ENCODE measurements at places on chromosomes 6 and 20.

GRCh38 chr6:73341335-73341734, 12.7 kb downstream of the DPPA5 start:
- no peak for DNase-seq

DNA sequence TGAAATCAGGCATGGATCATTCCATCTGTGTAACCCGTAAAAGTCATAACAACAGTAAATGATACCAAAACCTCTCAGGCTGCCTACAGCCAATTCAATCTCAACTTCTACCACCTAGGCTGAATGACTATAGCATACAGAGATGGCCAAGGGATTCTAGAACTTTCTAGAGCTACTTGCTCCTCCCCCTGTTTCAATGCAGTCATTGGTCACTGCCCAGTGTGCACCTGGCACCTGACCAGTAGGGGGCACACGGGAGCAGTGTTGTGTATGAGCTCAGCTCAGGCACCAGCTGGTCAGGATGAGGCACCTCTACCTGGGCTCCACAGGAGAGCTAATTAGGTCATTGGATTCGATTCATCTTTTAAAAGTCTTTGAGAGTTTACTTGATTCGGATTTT, 86.2 kb downstream of the PLEKHG1 start:
- DNase-seq: no peak

- no peak for DNase-seq
Observed at GRCh38 chr20:63095718-63096654, 89.2 kb upstream of the BHLHE23 start.

DNA sequence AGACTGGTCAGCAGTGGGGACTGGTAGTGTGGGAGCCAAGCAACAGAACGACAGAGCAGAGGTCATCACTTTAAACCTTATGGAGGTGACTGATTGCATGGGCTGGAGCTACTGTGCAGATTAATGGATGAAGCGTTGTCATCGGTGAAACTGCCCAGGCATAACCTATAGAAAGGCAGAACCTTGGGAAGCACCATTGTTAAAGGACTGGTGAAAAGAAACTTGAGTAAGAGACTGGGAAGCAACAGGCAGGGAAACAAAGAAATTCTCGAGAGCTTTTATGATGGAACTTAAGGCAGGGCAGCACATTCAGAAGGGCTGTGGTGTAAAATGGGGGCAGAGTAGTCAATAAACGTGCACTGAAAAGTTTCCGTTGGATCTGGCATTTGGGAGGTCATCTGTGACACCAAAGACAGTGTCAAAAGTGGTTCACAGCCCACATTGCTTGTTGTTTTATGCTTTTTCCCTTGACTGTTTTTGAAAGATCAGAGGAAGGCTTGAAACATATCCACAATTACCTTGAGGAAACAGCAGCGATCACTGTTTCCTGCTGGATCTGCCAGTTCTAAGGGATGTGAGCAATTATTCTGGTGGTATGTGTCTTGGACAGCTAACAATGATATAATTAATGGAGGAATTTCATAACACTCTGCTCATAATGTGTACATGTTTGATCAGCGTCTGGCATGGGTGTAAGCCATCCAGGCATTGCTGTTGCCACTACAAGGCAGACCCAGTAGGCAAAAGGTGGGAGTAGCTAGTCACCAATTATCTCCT, 62.7 kb downstream of the LRRC1 start:
- DNase-seq: no peak

DNA sequence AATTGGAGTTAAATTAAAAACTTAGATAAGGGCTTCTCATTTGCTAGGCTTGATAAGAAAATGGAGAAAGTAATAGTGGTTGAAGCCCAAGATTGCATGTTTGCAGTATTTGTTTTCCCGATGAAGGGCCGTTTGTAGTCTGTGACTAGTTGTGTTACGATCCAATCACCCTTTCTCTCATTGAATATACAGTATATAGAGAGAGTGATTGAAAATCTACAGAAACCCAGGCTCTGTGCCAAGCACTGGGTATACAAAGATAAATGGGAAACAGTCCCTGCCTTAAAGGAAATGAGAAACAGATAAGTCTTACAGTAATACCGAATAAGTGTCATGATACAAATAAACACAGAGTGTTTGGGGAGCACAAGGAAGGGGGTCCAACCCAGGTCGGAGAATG, 55.2 kb upstream of the CDKAL1 start:
- no peak for DNase-seq

DNA sequence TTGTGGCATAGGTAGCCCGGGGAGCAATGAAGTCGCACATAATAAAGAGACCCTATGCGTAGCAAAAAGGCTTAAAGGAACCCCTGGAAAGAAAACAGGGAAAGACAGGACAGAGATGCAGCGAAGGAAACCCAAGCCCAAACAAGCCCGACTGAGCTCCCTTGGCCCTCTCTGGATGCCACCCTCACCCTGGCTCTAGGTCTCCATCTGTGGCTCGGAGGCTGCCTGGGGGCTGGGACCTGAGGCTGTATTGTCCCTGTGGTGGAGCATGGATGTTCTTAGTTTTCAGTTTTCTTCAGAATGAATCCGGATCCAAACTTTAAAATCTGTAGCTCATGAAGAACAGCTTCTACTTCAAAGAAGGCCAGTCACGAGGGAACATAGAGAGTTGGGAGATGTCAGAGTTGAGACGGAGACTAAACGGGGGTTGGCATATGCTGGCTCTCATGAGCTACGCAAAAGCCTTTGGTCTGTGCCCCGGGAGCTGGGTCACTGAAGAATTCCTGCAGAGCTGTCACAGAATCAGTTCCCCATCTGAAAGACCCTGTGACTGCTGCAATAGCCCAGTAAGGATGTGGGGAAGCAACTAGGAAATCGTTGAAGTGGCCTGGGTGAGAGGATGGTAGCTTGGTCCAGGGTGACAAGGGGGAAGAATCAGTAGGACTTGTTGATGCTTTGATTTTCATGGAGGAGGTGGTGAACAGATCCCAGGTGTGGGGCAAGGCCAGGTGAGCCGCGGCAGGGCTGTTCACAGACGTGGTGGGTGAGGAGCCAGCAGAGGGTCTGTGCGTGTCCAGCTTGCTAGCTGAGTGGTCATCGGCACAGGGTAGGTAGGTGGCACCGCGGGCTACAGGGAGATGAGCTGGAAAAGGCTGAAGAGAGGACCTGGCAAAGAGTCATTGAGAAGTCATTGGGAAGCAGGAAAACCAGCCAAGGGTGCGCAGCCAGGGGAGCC, 35.2 kb downstream of the SYNDIG1 start:
- no peak for DNase-seq

DNA sequence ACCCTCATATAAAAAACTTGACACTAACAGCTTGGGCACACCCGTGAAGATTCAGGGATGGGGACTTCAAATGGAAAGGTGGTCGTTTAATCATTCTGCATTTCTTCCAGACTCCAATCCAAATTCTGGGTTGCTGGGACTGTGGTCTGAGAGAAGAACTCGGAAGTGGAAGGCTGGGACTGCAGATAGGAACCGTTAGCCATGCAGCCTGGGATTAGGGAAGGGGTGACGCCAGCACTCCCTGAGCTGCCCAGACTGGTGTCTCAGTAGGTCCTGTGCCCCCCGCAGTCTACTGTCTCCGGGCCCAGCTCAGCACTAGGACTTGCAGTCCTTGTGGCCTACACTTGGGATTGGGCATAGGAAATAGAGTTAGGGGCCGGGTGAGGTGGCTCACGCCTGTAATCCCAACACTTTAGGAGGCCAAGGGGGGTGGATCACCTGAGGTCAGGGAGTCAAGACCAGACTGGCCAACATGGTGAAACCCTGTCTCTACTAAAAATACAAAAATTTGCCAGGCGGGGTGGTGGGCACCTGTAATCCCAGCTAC, 511 bp upstream of the CLIC1 start:
- no peak for DNase-seq

DNA sequence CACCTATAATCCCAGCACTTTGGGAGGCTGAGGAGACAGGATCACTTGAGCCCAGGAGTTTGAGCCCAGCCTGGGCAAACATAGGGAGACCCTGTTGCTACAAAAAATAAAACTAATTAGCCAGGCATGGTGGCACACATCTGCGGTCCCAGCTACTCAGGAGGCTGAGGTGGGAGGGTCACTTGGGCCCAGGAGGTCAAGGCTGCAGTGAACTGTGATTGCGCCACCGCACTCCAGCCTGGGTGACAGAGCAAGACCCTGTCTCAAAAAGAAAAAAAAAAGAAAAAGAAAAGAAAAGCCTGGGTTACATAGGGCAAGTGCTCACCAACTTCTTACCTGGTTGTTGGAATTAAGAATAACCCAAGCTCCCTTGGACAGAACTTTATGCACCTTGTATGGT, 14.6 kb upstream of the MYB start:
- no peak for DNase-seq

- no peak for DNase-seq
Observed at GRCh38 chr6:16694781-16695578, 66.3 kb downstream of the ATXN1 start.

DNA sequence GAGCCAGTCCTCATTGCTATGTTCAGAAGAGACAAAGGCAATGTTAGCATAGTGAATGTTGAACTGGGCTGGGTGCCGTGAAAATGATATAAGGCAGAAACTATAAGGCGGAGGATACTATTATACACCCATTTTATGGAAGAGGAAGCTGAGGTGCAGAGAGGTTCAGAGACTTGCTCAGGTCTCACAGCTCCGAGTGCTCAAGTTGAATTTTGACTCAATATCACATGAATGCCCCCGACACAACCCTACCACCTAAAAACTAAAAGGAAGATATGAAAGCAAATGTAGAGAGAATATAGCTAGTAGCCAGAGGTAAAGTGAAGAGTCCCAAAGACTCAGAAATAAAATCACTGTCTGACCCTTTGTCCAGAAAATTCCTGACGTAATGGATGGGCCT, 56.7 kb downstream of the PPP1R16B start:
- no peak for DNase-seq

- DNase-seq: peak; percentile 87
Observed at GRCh38 chr6:30981942-30982772, 1.4 kb upstream of the MUC21 start.

- no peak for DNase-seq
Observed at GRCh38 chr20:2899243-2899642, 26.0 kb downstream of the PTPRA start.

GRCh38 chr20:32541323-32542258, 43.5 kb downstream of the NOL4L start:
- DNase-seq: no peak

GRCh38 chr20:58839474-58839874, 11.2 kb downstream of the GNAS-AS1 start:
- DNase-seq: peak; percentile 47

Data from fibroblast of lung (primary cell).